Panc1 (cell line): ENCODE measurements at places on chromosomes 2 and 18. TPM values are rescaled to one million over a fixed set of nuclear protein-coding genes. Genes with fewer than 3 reads are reported as not detected.

The CD28 gene
- total RNA-seq = 0.21 TPM

The ANTXR1 gene
- total RNA-seq = 132 TPM

The LIMS2 gene
- 8.9 TPM for total RNA-seq

The ANKRD62 gene
- not detected for total RNA-seq

The LYPD6B gene
- 2.2 TPM for total RNA-seq

GRCh38 chr2:165114346-165114939 lies 89.4 kb downstream of the SCN3A start:
- DNase-seq = no peak

- DNase-seq = no peak
These were observed 21.6 kb upstream of the USP34 start for GRCh38 chr2:61492476-61492875.

- DNase-seq = no peak
These were observed 84.7 kb downstream of the ZNF407 start for GRCh38 chr18:74682141-74682990.

DNA sequence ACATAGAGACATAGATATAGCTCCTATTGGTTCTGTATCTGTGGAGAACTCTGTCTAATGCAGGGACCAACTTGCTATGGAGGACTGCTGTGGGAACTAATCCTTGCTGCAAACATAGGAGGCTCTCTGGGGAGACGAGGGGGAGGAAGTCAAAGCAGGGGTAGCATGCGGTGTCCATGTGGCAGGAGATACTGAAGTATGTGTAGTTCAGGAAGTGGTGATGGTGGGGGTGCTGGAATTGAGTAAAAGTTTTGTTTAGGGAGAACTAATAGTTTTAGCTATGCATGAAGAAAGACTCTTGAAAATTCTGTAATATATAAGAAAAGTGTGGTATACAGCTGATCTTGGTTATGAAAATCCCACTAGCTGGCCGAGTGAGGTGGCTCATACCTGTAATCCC lies 62.0 kb downstream of the ANKRD44 start:
- no peak for DNase-seq

DNA sequence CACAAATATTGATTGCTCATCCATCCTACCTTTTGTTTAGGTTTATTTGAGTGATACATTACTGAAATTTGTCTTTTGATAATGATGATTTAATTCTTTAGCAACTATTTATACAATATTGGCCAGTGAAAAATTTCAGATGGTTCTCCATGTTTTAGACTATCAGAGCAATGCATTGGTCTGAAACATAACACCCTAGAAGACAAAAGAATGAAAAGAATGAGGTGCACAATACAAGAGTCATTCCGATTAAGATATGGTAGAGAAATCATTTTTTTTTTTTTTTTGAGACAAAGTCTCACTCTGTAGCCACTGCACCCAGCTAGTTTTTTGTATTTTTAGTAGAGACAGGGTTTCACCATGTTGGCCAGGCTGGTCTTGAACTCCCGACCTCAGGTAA lies 197.4 kb upstream of the FAM98A start:
- DNase-seq = no peak

GRCh38 chr2:157258520-157259326 lies 1.2 kb downstream of the GALNT5 start:
- no peak for DNase-seq

- no peak for DNase-seq
These were observed 348.6 kb upstream of the SALL3 start for GRCh38 chr18:78630981-78631510.

- no peak for DNase-seq
These were observed 203.7 kb downstream of the TMEM163 start for GRCh38 chr2:134515137-134515536.

DNA sequence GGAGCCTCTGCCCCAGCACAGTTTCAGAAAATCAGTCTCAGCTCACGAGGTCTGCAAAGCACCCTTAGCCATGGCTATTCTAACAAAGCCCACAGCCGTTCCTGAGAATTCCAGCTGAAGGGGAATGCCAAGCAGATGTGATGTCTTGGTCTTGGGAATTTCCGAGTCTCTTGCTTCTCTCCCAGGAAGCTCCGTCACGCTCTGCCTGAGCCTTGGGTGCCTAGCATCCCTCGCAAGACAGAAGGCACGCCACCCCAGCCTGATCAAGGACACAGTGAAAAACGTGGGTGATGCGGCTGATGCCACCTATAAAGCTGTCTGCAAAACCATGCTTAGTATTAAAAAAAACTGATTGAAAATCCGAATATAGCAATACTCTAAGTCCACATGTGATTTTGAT lies 254.6 kb downstream of the SH3BP4 start:
- DNase-seq = no peak

DNA sequence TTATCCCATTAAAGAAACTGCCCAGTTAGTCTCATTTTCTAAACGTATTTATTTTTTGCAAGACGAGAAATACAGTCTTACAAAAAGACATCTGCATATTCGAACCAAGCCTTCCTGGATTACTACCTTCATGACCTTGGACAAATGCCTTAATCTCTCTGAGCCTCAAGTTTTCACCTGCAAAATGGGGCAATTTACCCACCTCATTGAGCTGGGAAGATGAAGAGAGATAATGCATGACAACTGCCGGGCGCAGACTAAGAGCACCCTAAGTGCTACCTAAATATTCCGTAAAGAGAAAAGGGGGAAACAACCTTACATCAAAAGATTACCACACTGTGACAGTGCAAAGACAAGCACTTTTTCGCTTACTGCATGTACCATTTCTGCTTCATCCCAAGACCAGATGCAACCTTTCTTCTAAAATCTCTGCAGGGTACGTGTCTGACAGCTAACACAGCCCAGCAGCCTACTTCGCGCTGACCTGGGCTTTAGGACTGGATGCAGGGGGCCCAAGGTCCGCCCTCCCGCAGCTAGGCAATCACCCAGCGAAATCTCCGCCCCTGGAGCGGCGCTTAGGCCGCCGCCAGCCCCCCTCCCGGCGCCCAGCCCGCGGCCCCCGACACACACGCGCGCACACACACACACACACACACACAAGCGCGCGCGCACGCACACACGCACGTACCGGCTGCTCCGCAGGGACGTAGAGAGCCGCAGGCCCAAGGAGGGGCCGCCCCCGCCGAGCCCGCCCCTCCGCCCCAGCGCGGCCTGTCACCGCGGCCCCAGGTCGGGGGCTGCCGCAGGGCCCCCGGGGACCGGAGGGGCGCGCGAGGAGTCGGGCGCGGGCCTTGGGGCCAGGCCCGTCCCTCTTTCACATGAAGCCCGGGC lies 766 bp downstream of the MAP3K2 start:
- DNase-seq = no peak

DNA sequence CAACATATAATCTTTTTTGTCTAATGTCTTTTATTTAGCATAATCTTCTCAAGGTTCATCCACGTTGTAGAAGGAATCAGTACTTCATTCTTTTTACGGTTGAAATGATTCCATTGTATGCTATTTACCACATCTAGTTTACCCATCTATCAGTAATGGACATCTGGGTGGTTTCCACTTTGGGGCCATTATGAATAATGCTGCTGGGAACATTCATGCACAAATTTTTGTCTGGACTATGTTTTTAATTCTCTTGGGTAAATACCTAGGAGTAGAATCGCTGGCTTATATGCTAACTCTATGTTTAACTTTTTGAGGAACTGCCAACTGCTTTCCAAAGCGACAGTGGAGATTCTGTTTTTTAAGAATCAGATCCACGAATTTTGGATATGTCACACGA lies 7.4 kb upstream of the GCG start:
- no peak for DNase-seq

DNA sequence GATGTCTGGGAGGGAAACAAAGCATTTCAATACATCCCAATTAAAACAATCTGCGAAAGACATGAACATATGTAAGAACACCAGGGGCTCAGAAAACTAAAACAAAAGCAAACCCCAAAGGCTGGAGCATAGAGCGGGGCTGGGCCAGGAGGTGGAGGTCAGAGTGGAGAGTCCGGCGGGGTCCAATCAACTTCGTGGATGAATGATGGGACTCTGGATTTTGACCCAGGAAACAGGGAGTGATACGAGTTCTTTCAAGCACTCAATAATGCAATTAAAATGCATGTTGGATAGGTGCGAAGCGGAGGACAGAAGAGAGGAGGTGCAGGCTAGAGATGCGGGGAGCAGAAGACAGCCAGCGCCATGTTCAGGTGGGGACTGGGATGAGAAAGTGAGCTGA lies 200.7 kb upstream of the PXDN start:
- no peak for DNase-seq

GRCh38 chr2:43288417-43289305 lies 62.3 kb upstream of the ZFP36L2 start:
- DNase-seq = no peak

DNA sequence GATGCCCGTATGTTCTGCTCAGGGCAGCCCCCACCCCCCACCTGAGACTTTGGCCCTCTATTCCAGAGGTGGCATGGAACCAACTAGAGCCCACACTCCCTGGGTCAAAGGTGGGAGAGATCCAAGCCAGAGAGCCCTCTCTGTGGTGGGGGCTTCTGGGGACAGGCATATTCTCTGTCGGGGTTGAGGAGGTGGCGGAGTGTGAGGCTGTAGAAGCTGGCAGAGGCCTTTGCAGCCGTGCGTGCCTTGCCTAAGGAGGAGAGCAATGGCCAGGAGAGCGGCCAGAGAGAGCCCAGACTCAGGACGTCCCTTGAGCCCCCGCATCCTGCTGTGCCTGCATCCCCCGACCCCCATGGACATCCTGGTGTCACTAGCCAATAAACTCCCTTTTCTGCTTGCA lies 79.2 kb upstream of the HPCAL1 start:
- no peak for DNase-seq
